Activated CD8-positive, alpha-beta T cell treated with anti-CD3 and anti-CD28 coated beads for 36 hours (primary cell): ENCODE measurements at places on chromosomes 11 and 22. TPM values are rescaled to one million over a fixed set of nuclear protein-coding genes. Genes with fewer than 3 reads are reported as not detected.

Gene TENM4
- not detected for total RNA-seq

Gene PIWIL4
- 0.36 TPM for total RNA-seq

Gene ENDOD1
- total RNA-seq, result 14.1 TPM

Gene CD248
- total RNA-seq, result 16.3 TPM

Gene SYT12
- not detected for total RNA-seq

DNA sequence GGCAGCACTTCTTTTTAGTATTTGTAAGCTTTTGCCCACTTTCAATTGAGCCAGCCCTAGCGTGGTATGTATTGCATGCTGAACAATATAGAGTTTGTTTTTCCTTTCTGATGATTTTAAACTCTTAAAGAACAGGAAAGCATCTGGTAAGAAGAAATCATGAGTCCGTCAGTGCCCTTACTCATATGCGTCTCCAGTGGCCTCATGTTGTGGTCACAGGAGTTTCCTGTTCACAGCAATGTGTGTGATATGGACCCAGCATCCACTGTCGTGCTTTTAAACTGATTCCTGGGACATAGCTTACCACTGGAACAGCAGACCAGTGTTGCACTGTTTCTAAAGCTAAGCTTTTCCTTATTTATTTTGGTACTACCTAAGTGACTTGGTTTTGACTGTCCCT is 40.1 kb downstream of the BID start:
- peak; percentile 71 for DNase-seq

- peak; percentile 17 for DNase-seq
Measured at GRCh38 chr22:37098976-37099591, 10.4 kb downstream of the TMPRSS6 start.

- DNase-seq, result no peak
Measured at GRCh38 chr11:61718046-61718531, 34.3 kb upstream of the MYRF start.

DNA sequence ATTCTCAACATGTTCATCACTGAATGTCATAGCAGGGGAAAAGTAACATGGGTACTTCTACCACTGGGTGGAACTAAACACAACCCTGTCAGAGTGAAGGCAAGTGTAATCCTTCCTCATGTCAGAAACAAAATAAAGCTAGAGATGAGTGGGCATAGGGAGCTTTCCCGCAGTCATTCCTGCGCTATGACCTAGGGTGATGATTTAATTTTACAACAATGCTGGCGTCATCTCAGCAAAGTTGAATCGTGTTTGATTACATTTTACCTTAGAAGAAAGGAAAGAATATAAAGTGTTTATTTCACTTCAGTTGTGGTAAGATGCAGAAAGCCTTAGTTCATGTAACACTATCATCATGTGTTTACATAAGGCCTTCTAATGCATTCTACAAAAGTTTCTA is 355.6 kb downstream of the METTL15 start:
- no peak for DNase-seq

DNA sequence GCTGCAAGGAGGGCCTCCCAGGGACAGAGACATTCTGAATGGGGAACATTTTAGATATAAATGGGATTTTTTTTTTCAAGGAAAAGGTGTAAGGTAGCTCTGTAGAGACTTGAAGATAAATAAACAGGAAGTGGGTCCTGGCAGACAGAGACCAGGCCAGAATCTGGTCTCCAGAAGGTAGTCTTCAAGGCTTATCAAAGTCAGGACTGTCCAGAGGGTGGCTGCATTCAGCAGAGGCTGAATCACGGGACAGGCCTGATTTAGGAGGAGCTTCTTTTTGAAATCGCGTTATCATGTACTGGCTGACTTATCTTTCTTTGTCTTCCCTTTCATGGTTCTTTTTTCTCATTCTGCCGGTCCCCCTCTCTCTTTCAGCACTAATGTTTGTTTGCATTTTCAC is 542.9 kb downstream of the NTM start:
- no peak for DNase-seq

GRCh38 chr11:35114906-35115687 is 23.9 kb upstream of the CD44 start:
- no peak for DNase-seq

- DNase-seq, result no peak
Measured at GRCh38 chr11:120688163-120688562, 176.6 kb downstream of the GRIK4 start.

DNA sequence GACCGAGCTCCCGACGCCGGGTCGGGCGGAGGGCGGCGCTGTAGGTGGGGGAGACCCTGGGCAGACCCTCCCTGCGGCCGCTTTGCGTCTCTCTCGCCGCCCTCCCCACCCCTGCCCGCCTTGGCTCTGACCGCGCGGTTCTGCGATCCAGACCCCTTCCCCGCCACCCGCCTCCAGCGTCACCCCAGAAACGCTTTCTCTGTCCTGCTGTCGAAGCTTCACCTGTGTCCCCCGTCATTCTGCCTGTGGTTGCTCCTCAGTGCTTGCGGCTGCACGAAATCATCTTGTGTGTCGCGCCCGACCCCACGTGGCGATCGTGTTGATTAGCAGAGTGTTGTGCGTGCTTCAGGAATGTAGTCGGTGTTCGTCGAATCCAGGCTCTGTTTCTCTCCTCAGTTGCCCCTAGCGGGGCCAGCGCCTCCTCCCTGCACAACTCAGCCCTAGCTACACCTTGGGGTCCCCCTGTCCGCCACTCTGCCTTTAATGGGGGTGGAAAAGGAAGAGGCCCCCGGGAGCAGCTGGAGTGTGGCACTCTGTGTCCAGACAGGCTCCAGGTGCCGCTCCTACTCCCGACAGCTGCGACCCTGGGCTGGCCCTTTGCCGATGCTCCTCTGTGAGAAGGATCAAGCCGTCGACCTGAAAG is 851 bp downstream of the PTDSS2 start:
- peak; percentile 85 for DNase-seq

DNA sequence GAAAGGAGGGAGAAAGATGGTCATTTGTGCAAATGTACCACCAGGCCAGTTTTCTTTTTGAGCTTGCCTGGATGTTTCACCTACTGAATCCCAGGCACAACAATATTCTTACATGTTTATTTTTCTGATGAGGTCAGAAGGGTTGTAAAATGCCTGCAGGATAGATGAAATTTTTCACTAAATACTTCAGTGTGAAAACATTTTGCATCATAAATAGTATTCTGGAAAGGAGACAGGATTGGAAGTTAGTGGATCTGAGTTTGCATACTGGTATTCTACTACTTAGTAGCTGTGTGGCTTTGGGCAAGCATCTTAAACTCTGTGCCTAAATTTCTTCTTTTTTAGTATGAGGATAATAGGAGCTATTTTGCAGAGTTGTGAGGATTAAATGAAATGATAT is 24.8 kb downstream of the RNF169 start:
- DNase-seq, result no peak
